ENCODE measurements at places on chromosomes 3 and 15. TPM values are rescaled to one million over a fixed set of nuclear protein-coding genes. Genes with fewer than 3 reads are reported as not detected.

Gene PRRT3
- 13.5 TPM for total RNA-seq

Gene ARPP21
- not detected for total RNA-seq

Gene SOX2
- total RNA-seq = not detected

Gene AQP9
- total RNA-seq = 0.26 TPM

Gene ALDH1A2
- 0.57 TPM for total RNA-seq

Gene LRRC49
- not detected for total RNA-seq

Gene UROC1
- total RNA-seq = not detected

Gene RBSN
- total RNA-seq = 15.0 TPM

Gene HESX1
- total RNA-seq = 0.63 TPM

Gene MAN2A2
- total RNA-seq = 206 TPM

Gene RHCG
- not detected for total RNA-seq

Gene PLS1
- total RNA-seq = 4.6 TPM

Gene FSD2
- not detected for total RNA-seq
